Activated CD8-positive, alpha-beta memory T cell treated with anti-CD3 and anti-CD28 coated beads, Interleukin-2, amount 10 ng/mL, durations not matched to agents 7 days and 5 days (primary cell): ENCODE measurements at places on chromosomes 5 and 9.

GRCh38 chr9:124453586-124454191, 3.4 kb downstream of the ADGRD2 start:
- DNase-seq = no peak

DNA sequence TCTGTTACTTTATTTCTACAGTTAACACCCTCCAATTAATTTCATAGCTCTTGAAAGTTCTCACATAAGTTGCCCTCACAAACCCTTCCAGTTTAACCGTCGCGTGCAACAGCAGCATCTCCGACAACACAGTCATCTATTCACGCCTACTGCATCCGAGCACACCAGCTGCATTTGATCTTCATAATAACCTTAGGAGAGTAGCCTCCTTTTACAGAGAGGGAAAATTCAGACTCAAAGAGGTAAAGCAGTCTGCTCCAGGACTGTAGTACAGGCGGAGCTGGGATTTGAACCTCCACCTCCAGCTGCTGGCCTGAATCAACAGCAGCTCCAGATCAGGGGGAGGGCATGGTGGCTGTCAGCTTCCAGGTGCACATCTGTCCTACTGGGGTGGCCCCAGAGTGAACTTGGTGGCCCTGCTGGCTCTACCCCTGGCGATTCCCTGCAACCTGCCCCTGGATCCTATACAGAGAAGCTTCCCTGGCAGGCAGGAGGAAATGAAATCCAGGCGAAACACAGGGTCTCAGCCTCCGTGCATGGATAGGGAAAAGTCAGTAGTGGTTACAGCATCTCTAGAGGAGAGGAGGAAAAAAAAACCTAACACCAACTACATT, 71.6 kb upstream of the UNC5A start:
- DNase-seq = peak; percentile 9

GRCh38 chr5:35736280-35736679, 118.6 kb downstream of the SPEF2 start:
- no peak for DNase-seq

- no peak for DNase-seq
Measured at GRCh38 chr5:144026286-144026685, 144.2 kb downstream of the YIPF5 start.

DNA sequence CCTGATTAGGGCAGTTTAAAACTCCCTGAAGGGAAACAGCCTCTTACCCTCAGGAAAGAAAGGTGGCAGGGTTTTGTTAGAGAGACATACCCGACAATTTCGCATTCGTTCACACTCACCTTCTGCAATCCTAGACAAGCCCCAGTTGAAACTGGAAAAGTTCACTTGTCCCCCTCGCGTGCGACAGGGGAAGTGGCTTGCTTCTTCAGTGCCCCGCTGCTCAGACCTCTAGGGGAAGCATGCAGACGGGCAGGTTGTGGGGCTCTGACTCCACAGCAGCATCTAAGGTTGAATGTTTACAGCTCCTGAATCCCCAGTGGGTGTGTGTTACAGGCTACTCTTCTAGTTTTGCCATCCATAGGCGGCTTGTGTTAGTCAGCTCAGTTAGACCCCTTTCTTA, 575.7 kb upstream of the ACO1 start:
- no peak for DNase-seq

DNA sequence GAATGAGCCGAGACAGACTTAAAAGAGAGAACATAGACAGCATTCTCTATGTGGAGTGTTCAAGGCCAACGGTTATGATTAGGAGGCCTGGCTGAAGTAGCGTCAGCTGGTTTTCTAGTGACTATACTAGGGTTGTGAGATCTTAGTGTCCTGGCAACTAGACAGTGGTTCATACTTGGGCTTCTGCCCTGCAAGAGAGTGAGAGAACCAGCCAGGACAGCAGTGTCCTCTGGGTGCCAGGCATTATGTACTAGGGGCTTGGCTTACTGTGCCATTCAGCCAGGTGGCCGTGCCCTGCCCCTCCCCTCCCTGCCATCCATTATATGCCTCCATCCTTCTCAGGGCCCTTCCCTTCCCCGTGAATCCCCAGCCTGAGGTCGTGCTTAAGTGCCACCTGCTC, 56.8 kb downstream of the TRIO start:
- DNase-seq = no peak

DNA sequence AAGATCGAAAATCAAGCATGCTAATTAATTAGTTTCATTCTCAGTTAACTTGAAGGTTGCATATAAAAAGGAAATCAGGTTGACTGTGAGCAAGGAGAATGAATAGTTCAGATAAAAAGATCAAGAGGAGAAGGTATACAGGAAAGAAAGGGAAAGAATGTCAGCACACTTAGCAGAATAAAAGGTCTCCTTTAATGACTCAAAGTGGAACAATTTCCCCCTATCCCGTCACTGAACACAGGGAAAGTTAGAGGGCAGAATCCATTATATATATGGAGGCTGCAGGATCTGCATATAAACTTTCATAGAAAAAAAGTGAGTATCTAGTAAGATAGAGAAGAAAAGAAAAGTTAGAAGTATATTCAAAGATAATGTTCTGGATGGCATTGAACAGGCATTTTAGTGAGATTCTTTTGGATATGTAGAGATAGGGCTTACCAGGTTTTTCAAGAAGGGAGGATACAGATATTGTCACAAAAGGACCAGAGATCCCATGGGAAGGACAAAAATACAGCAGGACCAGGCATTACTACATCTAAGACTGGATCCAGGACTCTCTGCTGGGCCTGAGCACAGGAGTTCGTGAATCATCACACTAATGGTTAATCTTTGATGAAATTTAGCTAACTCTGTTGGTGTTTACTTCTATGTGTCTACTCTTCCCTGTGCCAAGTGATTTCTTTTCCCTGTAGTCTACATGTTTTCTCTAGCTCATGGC, 988.2 kb upstream of the ARRDC3 start:
- no peak for DNase-seq

GRCh38 chr5:87327998-87328397, 60.3 kb downstream of the RASA1 start:
- no peak for DNase-seq

DNA sequence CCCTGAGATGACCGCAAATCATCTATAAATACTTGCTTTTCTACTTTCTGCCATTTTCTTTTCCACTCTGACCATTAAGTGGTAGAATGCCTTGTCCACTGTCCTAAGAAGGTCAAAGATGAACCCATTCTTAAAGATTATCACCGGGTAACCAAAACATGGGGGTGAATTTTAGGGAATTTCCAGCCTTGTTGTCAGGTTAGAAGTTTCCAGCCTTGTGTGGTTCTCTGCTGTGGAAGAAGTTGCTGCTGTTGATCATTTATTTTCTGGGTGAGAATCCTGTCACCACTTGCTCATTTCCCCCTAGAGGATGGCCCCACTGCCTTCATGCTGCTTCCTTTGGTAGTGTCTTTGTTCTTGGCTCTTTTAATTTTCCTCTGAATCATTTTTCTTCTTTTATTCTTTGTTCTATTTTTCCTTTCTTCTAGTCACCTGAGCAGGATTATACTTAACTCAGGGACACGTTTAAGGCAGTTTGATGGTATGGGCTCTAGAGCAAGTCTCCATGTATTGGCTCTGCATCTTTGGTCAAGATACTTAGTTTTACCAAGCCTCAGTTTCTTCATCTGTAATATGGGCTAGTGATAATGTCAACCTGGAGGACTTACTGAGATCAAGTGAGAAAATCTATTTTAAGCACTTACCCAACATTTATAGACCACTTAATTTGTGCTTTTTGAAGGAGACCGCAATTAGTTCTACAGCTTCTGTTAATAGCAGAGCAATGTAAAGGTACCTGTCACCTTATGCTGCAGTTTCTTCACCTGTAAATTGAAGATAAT, 266.2 kb downstream of the ARHGAP26 start:
- DNase-seq = no peak

- no peak for DNase-seq
Measured at GRCh38 chr5:72920690-72921502, 34.9 kb upstream of the FCHO2 start.

- no peak for DNase-seq
Measured at GRCh38 chr5:13081116-13081515, 863.4 kb downstream of the DNAH5 start.

DNA sequence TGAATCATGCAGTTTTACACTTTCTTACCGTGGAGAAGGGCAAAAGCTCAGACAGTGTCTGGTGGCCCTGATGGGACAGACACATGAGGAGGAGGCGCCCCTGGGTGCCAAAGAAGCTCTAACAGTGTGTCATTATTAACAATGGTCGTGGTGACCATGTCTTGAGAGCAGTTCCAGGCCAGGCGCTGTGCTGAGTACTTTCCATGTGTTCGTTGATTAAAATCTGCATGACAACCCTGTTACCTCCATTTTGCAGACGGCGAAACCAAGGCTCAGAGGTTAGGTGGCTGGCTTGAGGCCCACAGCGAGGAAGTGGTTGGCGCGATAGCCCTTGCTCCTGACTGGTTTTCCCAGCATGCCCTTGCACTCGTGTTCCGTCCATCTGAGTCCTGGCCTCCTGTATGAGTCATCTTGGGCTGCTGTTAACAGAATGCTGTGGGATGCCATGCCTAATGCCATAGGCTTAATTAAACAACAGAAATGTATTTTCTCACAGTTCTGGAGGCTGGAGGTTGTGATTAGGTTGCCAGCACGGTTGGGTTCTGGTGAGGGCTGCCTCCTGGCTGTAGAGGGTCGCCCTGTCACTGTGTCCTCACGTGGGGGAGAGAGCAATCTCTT, 92.0 kb downstream of the AMBP start:
- no peak for DNase-seq

- DNase-seq = no peak
Measured at GRCh38 chr5:130104895-130105688, 200.8 kb downstream of the CHSY3 start.

DNA sequence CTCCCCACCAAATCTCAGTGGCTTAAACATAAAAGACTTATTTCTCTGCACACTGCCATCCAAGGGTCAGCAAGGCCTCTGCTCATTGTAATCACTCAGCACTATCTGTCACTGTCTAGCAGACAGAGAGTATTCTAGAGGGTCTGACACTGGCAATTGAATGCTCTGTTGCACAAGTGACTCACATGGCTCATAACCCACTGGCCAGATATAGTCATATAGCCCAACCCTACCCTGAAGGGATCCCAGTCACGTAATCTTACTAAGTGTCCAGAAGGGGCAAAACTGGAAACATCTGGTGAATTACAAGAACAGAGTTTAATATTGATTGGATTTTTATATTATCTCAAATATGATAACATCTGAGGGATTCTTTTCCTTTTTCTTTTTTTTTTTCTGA, 80.7 kb downstream of the TSSK1B start:
- no peak for DNase-seq

DNA sequence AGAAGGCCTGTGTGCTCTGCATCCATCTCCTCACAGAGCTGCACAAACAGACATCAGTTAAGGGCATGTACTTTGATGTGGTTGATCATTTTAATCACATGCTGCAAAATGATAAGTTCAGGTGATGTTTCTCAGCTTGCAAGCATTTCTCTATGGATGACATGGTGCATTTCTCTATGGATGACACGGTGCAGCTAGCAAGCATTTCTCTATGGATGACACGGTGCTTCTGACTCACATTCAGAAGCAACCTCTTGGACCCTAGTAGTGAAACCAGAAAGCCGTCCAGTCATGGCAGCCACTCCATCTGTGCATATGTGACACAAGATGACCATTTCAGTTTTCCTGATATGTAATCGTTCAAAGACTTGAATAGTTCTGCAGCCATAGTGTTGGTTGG, 24.1 kb upstream of the RNF20 start:
- DNase-seq = no peak

- DNase-seq = no peak
Measured at GRCh38 chr5:132662004-132662401, 4.0 kb downstream of the IL13 start.

DNA sequence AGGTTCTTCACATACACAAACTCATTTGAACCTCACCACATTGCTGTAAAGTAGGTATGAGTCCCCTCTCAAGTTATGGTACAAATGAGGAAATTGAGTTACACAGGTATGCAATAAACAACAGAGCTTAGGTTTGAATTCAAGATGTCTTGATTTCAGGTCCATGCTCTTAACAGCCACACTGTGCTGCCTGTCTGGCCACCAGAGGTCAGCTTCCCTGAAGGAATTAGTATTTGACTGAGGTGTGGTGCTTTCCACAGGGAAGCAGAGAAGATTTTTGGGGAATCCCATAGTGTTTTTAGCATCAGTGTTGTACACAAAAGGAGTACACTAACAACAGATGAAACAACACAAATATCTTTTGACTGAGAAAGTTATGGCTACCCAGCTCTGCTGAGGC, 94.4 kb upstream of the ITGA1 start:
- DNase-seq = peak; percentile 50

GRCh38 chr9:128213746-128214497, 10.7 kb downstream of the DNM1 start:
- no peak for DNase-seq

GRCh38 chr5:164002214-164002613, 496.8 kb downstream of the MAT2B start:
- no peak for DNase-seq

- DNase-seq = peak; percentile 60
Measured at GRCh38 chr5:91382530-91383026, 539 bp downstream of the ARRDC3 start.

DNA sequence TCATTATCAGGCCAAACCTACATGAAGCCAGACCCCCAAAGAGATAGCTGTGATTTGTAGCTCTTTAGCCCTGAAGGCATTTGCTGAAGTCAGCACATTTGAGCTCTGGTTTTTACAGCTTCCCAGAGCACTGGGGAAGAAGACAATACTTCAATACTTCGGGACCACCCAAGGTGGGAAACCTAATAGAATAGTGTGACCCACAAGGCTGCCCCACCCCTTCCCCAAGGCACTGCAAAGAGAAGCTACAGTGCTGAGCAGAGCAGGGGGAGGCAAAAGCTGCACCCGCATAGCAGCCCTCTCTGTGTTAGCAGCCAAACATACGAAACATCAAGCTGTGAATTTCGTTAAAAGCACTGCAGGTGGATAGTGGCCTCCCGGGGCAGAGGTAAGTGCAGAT, 87.3 kb downstream of the HSD17B3 start:
- DNase-seq = no peak

- no peak for DNase-seq
Measured at GRCh38 chr5:149731332-149731616, 1.2 kb downstream of the PPARGC1B start.

- DNase-seq = peak; percentile 49
Measured at GRCh38 chr5:168528521-168529373, at the start of gene FBLL1. TSS of gene FBLL1 (plus strand) at chr5:168529305. CDS start at chr5:168529505, 200 bp downstream.

- DNase-seq = no peak
Measured at GRCh38 chr9:16069671-16070454, 517.0 kb downstream of the CCDC171 start.

DNA sequence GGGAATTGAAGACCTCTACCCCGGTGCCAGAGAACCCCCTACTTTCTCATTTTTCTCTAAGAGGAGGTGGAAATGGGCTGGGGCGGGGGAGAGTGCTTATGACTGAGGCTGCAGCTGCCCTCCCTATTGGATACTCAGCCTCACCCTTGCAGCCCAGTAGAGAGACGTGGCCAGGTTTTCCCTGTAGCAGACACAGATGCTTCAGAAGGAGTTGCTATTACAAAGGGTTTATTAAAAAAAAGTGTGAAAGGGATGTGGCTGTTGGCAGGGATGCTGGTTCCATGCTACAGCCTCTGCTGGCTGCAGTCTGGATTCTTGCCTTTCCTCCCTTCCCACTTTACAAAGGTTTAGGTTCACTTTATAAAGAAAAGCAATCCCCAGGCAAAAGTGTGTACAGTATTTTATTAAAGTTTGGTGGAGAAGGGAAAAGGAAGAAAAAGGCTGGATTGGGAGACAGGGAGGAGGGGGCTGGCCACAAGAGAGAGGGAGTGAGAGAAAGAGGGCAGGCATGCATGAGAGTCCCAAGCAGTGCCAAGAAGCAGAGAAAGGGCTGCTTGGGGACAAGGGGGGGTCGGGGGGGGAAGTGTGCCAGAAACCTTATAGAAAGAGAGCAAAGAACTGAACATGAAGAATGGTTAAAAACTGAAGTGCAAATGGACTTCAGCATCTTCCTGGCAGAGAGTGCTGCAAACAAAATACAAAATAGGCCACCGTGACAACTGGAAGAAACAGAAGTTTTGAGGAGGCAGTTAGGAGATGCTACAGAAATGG, 29.5 kb upstream of the NFIB start:
- DNase-seq = no peak
